Astrocyte of the hippocampus (primary cell): ENCODE measurements at places on chromosomes 16 and 17.

DNA sequence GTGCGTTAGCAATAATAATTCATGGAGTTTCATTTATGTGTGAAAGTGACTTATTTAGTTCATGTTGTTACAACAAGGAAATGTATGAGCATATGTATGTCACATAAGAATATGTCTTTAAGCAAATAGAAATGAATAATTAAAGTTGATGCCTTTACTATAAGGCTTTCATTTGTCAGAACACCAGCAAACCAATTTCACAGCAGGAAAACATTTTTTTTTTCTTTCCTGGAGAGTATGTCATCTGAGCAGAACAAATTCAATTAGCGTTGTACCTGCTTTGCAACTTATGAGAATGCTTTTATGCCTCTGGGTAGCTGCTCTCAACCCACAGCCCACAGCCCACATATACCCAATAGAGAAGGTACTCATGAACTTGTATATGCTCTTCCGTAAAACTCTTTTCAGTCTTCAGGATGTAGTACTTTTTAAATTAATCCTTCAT, 26.3 kb upstream of the APOH start:
- no peak for DNase-seq

GRCh38 chr17:48478224-48479013, 48.4 kb upstream of the SKAP1 start:
- no peak for DNase-seq

DNA sequence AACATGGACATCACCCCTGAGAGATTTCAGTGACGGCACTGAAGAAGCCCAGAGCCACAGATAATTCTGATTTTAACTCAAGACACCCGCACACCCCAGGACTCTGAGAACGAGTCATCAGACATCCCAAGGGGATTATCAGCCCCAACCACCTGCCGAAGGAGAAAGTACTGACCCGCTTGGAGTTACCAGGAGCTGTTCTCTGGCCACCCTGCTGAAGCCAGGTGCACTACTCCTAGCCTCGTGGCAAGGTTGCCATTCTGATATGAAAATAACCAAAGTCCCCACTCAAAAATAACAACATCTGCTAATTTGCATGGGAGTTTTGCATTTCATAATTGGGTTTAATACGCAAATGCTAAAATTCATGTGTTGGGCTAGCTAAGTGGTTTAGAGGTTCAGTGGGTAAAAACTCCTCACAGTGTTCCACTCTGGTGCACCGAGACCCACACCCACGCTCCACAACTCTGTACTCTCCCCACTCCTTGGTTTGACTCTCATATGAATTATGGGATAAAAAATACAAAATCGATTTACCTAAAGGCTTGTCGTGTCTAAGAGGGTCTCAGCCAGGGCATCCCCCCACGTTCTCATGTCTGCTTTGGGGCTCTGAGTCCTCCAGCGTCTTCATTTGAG, 143.0 kb upstream of the NOL11 start:
- DNase-seq, result no peak

GRCh38 chr16:85250609-85251223, 138.4 kb upstream of the CIBAR2 start:
- no peak for DNase-seq

DNA sequence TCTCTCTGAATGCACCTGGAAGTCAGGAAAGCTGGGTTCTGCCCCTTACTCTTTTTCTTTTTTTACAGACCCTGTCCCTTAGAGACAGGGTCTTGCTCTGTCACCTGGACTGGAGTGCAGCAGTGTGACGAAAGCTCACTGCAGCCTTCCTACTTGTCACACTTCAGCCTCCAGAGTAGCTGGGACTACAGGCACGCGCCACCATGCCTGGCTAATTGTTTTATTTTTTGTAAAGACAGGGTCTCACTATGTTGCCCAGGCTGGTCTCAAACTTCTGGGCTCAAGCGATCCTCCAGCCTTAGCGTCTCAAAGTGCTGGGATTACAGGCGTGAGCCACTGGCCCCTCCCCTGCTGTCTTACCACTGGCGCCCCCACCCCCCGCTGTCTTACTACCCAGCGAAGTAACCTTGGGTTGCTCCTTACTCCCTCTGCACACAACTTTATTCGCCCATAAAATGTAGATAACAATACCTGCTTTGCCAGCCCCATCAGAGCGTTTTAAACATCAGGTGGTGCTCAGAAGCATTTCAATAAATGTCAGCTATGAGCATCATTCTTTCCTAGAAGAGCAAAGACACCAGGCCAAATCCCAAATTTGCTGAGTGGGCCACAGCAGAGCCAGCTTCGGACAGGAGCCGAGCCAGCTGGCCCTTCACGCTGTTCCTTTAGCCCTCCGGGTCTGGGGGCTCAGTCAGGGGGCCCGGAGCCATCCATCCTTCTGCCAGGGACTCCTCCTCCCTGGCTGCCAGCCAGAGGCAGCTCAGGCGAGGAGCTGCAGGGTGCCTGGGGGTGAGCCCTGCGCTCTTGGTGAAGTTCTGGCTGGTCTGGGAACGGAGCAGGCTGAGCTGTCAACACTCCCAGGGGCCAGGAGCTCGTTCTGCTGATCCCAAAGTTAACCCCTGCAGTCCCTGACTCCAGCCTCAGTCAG, 24.4 kb downstream of the SRL start:
- peak; percentile 54 for DNase-seq

GRCh38 chr17:2054512-2055291, at the start of gene HIC1:
HIC1 (plus strand) TSS chr17:2055103; CDS start chr17:2056691, 1,588 bp downstream.
- DNase-seq, result peak; percentile 93

GRCh38 chr17:66301367-66301863, 998 bp upstream of the PRKCA start:
- DNase-seq, result no peak

DNA sequence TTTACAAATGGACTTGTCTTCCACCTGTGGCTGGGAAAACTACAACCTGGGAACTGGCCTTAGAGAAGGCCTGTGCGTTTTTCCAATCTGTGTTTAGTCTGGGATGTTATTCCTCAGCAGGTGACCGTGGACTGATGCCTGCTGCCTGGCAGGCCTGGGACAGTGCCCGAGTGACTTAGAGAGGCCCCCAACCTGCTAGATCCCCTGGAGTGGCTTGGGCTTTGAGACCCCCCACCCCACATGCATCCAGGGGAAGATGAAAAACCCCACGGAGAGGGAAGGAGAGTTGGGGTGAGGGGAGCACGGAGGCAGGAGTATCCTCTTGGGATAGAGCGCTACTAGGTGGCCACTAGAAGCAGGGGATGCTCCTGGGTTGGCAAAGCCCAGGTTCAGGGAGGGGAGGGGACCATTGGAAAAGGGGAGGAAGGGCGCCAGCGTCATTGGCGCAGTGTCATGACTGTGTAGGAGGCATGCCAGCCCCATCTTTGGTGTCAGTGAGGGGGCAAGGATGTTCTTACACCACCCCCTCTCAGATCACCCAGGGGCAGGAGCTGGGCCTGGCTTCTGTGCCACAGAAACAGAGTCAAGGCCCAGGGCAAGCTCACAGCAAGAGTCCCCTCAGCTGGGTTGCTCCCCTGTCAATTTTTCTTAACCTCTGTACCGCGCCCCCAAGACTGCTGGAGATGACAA, 54.1 kb downstream of the MEAK7 start:
- no peak for DNase-seq

DNA sequence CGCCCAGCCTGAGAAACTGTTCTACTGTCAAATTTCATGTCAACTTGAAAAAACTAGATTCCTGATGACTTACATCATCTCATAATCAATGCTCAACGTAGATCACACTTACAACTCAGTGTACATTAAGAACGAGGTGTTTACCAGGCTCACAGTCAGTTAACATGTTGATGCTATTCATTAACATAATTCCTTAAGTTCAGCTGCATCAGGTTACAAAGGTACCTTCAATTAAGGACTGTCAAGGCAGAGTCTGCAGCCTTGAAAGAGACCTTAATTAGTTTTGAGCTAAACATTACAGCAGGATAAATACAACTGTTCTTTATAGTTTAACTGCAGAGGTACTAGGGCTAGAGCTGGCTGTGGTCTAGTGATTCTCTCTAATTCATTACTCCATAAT, 1.9 kb downstream of the GNA13 start:
- no peak for DNase-seq

DNA sequence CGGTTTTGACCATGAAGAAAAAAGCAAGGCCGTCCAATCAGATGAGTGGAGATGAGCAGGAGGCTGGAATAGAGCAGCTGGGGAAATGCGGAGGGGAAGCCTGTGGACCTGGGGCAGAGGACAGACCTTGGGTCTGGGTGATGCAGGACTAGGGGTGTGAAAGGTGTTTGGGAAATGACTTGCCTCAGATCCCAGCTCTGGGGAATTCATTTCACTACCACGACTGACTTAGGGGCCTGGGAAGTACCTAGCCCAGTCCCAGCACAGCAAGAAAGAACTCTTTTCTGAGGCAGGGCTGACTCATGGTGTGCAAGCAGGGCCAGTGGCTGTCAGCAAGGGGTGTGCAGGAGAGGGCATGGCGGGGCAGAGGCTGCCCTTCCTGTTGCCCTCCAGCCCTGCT, 14.8 kb downstream of the DNAI2 start:
- DNase-seq, result no peak

GRCh38 chr16:705431-706188, at the start of gene FBXL16:
FBXL16 (minus strand) TSS chr16:705801; CDS start chr16:697405, 8,396 bp downstream.
- DNase-seq, result peak; percentile 74

DNA sequence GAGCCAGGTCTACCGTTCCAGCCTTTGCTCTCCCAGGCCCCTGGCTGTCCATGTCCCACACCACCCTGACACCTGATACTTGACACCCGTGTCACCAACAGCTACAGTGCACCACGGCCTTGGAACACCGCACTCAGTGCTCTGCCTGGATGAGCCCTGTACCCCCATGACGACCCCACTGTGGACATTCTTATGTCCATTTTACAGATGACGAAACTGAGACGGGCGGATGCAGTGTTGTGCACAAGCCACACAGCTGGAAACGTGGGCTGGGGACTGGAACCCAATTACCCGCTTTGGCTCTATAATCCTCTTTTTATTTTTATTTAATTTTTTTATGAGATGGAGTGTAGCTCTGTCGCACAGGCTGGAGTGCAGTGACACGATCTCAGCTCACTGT, 83.6 kb upstream of the CBX4 start:
- no peak for DNase-seq

DNA sequence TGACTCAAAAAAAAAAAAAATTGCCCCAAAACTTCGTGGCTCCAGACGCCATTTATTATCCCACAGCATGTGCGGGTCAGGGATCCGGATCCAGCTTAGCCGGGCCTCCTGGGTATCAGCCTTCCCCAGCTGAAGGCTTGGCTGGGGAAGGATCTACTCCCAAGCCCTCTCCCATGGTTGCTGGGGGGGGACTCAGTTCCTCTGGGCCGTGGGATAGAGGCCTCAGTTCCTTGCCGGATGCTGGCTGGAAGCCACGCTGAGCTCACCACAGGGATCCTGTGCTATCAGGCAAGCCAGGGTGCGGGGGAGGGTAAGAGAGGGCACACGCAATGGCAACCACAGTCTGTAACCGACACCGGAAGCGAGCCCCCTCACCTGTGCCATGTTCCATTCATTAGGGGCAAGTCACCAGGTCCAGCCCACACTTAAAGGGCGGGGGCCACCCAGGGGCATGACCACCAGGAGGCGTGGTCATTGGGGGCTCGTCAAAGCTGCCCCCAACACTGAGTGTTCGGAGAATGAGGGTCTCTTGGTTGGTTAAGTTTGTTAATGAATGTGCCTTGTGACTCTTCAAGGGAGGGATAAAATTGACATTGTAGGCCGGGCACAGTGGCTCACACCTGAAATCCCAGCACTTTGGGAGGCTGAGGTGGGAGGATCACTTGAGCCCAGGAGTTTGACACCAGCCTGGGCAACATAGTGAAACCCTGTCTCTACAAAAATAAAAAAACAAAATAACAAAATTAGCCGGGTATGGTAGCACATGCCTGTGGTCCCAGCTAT, 210.0 kb upstream of the GSE1 start:
- DNase-seq, result peak; percentile 81

- DNase-seq, result no peak
Measured at GRCh38 chr17:75454193-75454592, 2.2 kb upstream of the TMEM94 start.

- DNase-seq, result no peak
Measured at GRCh38 chr16:88977018-88977811, at the start of gene CBFA2T3. CBFA2T3 (minus strand) TSS chr16:88977207; CDS start chr16:88976807, 400 bp downstream.

GRCh38 chr16:89742948-89743347, 21.6 kb downstream of the ZNF276 start:
- DNase-seq, result peak; percentile 19

DNA sequence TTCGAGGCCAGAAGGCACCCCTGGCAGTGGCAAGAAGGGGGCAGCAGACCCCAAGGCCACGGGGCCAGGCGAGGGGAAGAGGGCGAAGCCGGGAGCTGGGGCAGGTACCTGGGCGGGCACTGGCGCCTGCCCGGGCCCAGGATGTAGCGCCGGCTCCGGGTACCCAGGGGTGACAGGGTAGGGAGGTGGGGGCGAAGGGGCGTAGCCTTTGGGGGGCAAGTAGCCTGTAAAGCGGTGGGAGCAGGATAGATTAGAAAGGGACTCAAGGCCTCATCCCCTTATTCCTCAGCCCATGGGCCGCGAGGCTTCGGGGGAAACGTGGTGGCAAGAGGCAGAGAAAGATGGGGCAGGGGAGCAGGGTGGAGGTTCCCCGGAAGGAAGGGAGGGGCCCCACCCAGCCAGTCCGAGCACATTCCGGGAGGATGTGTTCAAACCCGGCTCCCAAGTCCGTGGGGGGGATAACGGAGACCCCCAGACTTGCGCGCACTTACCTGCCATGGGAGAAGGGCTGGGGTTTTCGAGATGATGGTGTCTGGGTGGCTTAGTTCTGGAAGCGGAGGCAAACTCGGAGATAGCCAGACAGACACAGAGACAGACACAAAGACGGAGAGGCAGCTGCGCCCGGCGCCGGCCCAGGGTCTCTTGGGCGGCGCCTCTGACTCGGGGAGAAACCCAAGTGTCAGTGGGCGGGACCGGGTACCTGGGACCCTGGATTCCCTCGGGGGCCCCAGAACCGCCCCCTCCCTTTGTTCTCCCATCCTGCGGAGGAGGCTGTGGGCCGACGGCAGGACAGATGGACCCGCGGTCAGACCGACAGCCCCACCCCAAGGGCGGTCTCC, 493 bp downstream of the PLSCR3 start:
- DNase-seq, result peak; percentile 39

GRCh38 chr16:28538733-28539596, at the start of gene NUPR1:
NUPR1 (minus strand) TSS chr16:28538974; CDS start chr16:28538907, 67 bp downstream.
- peak; percentile 97 for DNase-seq

GRCh38 chr17:9456330-9456729, 119.3 kb downstream of the STX8 start:
- no peak for DNase-seq

- DNase-seq, result no peak
Measured at GRCh38 chr16:13958474-13958873, 38.5 kb downstream of the ERCC4 start.

GRCh38 chr16:69787883-69788282, 25.8 kb downstream of the WWP2 start:
- no peak for DNase-seq

GRCh38 chr17:39971076-39971603, 8.3 kb downstream of the GSDMA start:
- no peak for DNase-seq
